ENCODE measurements at places on chromosomes 1 and 21.
A peak's percentile ranks its signal among the peaks of the same experiment; 100 is the strongest.

- no peak for DNase-seq
Measured at GRCh38 chr21:27771938-27772483, 805.1 kb upstream of the ADAMTS5 start.

DNA sequence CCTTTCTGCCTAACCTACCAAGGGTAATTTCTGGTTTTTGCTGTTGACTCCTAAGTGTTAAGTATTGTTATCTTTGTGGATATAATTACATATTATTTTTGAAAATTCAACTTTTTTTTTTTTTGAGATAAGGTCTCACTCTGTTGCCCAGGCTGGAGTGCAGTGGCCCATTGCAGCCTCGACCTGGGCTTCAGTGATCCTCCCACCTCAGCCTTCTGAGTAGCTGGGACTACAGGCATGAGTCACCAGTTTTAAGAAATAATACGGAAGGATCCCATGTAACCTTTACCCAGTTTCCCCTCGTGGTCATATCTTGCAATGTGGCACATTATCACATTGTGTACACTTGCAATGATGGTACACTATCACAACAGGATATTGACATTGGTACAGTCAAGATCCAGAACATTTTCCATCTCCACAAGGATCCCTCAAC is 3.1 kb downstream of the CHD1L start:
- DNase-seq: no peak

DNA sequence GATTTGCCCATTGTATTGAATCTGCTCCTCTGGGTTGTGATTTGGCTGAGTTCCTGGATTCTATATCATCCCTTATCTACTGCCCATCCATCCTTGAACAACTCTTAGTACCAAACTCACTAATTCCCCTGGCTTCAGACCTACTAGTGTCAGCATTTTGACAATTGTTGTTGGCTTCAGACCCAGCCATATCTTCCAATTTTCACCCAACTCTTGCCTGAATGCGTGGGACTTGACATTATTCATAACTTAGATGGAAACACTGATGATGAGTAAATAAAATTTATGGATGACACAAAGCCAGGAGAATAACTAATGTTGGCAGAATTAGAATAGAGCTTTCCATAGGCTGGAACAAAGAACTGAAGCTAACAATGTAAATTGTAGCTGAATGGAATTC is 27.3 kb upstream of the EDEM3 start:
- no peak for DNase-seq

DNA sequence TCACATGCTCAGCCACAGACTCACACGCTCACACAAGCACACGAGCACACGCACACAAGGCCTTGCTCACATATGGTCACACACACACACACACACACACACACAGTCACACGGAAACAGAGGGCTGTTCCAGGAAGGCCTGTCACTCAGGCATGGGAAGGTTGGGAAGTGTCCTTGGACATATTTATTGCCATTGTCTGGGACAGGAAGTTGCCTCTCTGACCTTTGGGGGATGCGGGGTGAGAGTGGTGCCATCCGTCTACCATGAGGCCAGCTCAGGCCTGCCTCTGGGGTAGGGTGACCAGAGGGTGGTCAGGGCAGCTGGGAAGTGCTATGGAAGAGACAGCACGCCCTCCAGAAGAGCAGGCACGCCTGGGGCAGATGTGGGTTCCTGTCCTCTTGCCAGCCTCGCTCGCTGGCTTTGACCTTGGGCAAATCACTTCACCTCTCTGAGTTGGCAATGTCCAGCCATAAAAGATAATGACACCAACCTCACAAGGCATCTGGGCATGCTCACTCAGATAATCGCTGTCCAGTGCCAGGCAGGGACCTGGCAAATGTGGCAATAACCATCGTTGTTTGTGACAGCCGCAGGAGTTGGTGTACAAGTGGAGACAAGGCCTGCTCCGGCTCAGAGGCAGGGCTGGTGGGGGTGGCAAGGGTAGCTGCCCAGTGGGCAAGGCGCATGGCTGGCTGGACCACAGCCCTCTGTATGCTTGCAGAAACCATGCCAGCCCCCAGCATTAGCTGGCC is 8.0 kb upstream of the GUCA2A start:
- peak; percentile 22 for DNase-seq

DNA sequence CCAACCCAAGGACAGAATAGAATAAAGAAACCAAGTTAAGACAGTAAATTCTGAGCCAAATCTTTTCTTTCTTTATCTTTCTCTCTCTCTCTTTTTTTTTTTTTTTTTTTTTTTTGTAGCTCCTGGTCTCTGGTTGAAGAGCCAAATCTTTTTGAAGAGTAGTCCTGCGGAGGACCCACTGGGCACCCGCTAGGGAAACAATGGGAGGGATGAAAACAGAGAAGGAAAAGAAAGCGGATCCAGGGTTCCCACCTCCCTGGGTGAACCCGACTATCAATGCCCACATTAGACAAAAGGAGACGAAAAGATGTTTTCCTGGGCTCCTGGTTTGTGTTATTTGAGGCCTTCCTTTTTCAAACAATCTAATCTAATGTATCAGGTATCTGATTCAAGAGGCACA is 49.8 kb upstream of the FBXO28 start:
- no peak for DNase-seq

DNA sequence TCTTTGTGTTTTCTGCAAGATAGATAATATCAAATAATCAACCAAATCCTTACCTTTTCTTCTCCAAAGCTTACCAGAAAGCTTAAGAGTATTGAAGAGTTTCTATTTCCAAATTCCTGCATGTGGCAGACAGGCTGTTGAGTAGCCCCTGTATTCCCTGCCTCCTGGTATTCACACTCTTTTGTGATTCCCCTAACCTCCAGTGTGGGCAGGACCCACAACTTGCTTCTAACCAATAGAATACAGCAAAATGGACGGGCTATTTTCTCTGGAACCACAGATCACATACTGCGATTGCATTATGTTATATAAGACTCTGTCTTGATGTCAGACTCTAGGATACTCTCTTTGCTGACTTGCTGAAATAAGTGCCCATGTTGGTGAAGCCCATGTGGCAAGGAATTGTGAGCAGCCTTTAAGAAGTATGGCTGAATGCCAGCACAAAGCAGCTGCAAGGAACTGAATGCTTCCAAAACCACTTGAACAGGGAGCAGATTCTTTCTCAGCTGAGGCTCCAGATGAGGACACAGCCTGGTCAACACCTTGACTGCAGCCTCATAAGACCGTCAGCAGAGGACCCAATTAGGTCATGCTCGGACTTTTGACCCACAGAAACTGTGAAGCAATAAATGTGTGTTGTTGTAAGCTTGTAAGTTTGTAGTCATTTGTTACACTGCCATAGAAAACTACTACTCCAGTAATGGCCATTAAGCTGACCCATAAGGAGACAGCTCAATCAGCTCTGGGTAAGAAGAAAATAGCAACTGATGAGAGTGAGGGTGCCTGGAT is 47.9 kb upstream of the PLXNA2 start:
- no peak for DNase-seq

DNA sequence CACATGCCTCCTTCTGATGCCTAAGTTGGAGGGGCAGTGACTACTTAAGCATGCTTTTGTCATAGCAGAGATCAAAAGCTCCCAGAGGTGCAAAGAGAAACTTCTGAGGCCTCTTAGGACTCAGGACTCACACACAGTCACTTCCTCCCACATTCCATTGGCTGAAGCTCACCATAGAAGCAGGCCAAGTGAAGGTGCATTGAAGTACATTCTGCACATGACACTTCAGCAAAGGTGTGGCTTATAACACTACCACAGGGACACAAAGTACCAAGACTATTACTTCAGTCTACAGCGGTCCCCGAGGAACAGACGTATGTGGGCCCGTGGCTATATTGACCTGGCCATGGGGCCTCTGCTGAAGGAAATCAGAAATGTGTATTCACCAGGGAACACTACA is 2.5 kb upstream of the POGK start:
- DNase-seq: no peak

DNA sequence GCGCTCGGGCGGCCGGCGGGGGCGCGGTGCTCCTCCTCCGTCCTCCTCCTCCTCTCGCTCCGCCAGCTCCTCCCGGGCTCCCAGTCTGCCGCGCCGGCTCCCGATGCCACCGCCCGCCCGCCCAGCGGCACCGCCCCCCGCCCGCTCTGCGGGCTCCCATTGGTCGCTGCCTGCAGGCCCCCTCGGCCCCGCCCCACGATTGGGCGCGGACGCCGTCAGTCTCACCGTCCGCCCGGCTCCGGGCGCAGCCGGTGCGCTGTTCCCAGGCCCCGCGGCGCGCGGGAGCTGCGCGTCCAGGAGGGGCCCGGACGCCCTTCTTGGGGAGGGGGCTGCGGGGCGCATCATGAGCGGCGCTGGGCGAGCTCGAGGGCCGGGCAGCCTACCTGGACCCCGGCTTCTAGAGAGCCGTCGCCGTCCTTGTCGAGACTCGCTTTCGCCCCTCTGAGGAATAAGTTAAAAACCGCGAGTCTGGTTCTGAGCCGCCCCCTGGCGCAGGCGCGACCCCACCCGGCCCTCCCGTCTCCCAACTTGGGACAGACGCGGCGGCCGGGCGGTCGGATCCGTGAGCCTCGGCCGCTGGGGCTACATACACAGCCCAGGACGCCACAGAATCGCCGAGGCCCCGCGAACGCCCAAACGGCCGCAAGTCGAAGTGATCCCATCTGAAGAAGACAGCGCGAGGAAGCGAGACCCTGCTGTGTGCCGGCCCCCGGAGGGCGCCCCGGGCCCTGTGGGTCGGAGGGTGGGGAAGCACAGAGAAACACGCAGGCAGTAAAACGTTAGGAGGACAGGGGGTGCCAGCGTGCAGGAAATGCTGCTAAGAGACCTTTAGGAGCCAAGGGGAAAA is at the start of gene SIPA1L2:
Gene SIPA1L2 (minus strand): TSS at position 87 of the 847 bp plus-strand sequence. CDS start 114,794 bp downstream, outside the sequence.
- peak; percentile 98 for DNase-seq

- DNase-seq: peak; percentile 67
Measured at GRCh38 chr1:23555986-23556634, 3.2 kb downstream of the ID3 start.

DNA sequence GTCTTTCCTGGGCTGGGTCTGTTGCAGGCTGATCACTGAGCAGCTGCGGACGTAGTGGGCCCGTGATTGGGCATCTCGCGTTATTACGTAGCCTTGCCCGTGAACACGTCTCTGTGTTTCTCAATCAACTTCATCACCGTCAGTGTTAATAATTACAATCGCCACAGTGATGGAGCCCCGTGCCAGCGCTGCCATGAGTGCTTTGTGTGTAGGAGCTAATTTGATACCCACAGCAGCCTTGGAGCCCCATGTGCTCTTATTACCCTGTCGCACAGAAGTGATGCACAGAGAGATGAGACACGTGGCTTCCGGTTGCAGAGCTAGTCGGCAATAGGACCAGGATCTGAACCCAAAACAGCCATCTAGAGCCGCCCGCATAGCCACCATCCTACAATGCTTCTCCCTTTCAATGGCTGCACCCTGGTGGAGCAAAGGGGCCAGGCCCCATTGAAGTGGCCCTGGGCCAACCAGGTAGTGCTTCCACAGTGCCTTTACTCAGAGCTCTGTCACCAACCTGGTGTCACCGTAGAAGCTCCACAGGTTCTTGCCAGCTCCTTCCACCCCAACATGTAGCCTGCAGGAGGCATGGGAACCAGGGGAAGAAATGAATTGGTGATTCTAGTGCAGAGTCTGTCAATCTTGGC is 398.5 kb upstream of the VAMP3 start:
- DNase-seq: no peak

- DNase-seq: no peak
Measured at GRCh38 chr1:64291931-64292330, 88.5 kb downstream of the UBE2U start.

- no peak for DNase-seq
Measured at GRCh38 chr1:145889722-145890121, 4.1 kb upstream of the ANKRD35 start.

DNA sequence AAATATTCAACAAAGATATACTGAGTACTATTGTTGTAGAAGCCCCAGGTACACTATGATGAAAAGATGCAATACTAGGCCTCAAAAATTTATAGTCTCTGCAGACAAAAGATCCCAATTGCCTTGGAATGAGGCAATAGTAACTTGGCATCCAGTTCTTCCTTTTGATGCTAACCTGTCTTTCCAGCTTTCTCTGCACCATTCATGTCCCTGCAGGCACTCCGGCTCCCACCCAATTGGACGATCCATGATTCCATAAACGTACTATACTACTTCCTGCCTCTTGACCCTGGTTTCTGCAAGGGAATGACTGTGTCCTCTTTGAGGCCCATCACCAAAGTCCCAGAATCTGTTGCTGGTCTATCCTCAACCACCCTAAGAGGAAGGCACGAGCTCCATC is 8.0 kb upstream of the TAGLN2 start:
- DNase-seq: no peak

DNA sequence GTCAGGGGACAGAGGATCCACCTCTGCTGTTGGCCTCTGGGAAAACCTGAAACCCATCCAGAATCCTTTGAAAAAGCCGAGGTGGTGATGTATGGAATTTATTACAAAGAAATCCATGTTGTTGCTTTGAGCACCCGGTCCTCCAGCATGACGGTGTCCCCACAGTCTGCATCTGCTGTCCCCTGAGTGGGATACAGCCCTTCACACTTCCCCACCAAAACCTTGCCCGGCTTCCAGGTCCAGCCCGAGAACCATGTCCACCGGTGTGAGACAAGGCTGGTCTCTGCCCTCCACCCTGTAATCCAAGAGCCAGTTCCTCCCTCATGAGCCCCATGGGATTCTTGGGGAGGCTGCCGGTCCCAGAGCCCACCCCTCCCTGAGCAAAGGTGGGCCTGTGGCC is 70.5 kb downstream of the STUM start:
- DNase-seq: no peak

GRCh38 chr1:168792142-168792541 is 63.1 kb upstream of the DPT start:
- no peak for DNase-seq

- no peak for DNase-seq
Measured at GRCh38 chr21:35602811-35603362, 457.4 kb downstream of the SETD4 start.

DNA sequence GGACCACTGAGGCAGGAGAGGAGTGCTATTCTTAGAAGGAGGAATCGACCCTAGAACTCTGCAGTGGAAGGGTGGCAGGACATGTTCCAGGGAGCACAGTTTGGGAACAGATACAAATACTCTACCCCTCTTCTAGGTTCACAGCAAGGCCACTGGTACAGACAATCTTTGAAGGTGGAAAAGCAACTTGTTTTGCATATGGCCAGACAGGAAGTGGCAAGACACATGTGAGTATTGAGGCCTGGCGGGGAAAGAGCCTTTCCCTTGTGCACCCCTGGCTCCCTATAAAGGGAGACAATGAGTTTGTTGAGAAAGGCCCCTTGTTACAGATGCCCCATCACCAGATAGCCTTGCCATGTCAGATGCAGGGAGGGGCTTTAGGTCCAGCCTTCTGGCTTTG is 17.8 kb downstream of the KIF2C start:
- DNase-seq: no peak

DNA sequence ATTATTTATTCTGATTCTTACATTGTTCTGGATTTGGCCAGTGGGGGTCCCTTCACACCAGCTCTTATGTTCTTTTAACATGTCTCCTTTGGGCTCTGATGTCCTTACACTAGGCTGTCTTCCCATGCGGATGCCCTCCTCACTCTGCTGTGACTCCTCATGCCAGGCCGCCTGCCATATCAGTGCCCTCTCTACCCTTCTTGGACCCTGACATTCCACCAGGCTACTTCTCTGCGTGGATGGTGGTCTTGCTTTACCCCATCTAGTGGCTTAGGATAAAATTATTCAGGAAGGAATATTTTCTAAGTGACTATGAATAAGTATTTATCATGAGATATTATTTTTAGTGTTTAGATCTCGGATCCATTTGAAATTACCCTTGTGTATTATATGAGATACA is 21.2 kb downstream of the ATF6 start:
- DNase-seq: no peak

GRCh38 chr1:116299248-116299647 is 73.8 kb upstream of the ATP1A1 start:
- DNase-seq: no peak
